NCI-H1417 (cell line): ENCODE measurements at places on chromosomes 7 and 10.
A peak's percentile ranks its signal among the peaks of the same experiment; 100 is the strongest.

- DNase-seq = no peak
Measured at GRCh38 chr7:119397156-119397555, 875.8 kb upstream of the KCND2 start.

DNA sequence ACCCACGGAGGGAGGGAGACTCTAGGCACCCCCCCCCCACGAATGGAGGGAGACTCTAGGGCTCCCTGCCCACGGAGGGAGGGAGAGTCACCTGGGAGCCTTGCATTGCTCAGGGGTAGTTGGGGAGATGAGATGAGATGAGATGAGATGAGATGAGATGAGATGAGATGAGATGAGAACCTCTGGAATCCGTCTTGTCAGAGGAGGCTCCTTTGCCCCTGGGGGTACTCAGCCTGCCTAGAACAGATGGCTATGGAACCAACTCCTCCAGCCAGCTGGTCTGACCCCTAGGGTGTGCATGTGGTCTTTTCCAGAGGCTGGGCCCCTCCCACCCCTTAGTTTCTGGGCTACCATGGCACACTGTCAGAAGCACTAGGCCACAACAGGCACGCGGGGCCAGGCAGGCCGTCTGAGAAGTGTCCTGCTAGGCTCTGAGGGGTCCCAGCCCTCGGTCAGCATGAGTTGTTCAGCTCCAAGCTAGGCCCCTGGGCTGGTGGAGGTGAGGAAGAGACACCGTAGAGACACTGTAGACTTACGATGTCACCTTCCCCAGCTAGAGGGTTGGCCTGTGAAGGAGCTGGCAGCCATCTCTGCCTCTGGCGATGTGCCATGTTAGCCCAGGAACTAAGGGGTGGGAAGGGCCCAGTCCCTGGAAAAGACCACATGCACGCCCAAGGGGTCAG, 8.8 kb downstream of the TSPAN15 start:
- DNase-seq = no peak

GRCh38 chr7:121313793-121314676, 14.8 kb upstream of the WNT16 start:
- peak; percentile 79 for DNase-seq

GRCh38 chr10:61588770-61589211, 73.9 kb upstream of the CABCOCO1 start:
- no peak for DNase-seq

DNA sequence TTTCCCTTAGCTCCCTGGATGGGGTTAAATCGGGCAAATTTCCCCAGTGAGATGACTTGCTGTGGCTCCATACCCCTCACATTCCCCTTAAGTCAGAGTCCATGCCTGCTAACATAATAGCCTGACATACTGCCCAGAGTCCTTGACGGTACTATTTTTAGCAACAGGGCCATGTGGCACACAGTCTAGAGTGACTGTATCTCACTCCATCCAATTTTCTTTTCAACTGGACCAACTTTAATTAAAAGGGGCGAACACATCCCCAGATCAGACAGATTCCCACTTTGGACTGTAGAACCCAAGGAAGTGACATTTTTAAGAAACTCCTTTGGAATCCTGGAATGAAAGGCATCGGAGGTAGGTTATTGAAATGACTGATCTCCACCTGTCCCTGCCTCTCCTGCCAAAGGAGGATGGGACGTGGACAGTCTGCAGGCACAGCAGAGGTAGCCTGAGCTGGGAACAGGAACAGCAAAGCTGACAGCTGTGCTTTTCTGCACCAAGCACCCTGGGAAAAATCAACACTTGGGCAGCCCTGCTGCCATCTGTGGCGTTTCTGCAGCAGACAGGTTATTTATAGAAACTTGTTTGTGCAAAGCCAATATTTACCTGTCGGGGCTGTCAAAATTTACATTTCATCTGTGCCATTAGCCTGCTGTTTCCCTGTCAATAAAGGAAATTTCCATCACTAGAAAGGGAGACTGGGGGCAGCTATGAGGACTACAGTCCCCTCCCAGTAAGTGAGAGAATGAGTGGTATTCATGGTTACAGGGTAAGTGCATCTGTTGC, 221.5 kb upstream of the AOAH start:
- DNase-seq = peak; percentile 88

DNA sequence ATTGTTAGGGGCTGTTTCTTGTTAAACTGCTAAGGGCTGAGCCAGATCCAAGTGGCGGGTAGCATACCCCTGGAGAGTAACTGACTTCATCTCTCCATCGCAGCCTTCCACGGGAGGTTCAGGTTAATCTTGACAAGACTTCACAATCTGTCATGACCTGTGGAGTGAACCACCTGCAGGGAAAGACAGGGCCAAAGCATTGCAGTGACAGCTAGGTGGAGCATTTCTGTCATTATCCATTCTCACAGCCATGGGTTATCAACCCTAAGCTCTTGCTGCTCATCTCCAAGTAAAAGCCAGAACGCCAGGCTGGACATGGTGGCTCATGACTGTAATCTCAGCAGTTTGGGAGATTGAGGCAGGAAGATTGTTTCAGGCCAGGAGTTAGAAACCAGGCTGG, 17.2 kb downstream of the ABCC2 start:
- no peak for DNase-seq

- DNase-seq = peak; percentile 72
Measured at GRCh38 chr7:73606801-73607691, 17.3 kb downstream of the MLXIPL start.

GRCh38 chr10:7094781-7095180, 316.1 kb downstream of the SFMBT2 start:
- no peak for DNase-seq

DNA sequence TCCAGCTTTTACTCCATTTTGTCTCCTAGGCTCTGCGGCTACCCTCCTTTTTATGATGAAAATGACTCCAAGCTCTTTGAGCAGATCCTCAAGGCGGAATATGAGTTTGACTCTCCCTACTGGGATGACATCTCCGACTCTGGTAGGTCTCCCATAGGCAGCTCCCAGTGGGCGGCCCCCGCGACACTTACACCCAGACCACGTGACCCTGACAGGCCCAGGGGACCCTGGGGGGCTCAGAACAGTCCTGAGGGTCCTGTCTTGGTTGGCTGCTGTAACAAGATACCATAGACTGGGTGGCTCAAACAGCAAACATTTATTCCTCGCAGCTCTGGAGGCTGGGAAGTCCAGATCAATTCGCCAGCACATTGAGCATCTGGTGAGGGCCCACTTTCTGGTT, 187.3 kb downstream of the CCDC3 start:
- DNase-seq = no peak

GRCh38 chr10:70751356-70751755, 33.8 kb downstream of the TBATA start:
- DNase-seq = no peak

DNA sequence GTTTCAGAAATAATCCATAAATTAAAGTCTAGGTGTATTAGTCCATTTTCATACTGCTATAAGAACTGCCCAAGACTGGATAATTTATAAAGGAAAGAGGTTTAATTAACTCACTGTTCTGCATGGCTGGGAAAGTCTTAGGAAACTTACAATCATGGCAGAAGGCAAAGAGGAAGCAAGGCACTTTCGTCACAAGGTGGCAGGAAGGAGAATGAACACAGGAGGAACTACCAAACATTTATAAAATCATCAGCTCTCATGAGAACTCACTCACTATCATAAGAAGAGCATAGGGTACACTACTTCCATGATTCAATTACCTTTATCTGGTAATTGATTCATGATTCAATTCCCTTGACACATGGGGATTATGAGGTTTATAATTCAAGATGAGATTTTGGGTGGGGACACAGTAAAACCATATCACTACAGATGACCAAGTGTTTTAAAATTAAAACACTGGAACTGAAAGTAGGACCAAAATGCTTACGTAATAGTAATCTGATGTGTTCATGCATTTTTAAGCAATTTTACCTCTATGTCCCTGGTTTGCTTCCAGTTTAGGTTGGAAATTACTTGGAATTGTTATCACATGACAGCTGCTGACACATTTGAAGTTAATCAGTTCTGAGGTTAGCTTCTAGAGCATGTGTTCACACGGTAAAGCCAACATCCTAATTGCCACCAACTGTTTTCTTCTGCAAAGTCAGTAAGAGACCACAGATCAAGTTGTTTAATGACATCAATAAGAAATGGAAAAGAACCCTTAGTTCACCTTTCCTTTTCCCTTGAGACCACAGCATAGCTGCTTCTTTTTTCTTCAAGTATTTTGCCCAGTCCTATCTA, 48.4 kb upstream of the SEMA3C start:
- no peak for DNase-seq

DNA sequence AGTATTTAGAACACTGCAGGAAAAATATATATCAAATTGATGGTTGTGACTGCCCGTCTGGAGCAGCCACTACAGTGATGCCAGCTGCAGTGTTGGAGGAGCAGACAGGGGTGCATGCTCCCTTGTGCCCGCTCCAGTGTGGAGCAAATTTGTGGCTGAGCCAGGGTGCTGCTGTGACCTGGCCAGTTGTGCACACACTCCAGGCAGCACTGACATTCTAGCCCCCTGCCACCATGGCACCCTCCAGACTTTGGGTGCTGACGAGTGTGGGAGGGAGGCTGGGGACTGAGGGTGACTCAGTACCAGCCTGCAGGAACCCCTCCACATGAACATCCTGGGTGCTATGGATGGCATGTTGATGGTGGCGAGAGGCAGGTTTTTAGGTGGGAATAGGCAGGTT, 160.0 kb upstream of the PCDH15 start:
- no peak for DNase-seq

DNA sequence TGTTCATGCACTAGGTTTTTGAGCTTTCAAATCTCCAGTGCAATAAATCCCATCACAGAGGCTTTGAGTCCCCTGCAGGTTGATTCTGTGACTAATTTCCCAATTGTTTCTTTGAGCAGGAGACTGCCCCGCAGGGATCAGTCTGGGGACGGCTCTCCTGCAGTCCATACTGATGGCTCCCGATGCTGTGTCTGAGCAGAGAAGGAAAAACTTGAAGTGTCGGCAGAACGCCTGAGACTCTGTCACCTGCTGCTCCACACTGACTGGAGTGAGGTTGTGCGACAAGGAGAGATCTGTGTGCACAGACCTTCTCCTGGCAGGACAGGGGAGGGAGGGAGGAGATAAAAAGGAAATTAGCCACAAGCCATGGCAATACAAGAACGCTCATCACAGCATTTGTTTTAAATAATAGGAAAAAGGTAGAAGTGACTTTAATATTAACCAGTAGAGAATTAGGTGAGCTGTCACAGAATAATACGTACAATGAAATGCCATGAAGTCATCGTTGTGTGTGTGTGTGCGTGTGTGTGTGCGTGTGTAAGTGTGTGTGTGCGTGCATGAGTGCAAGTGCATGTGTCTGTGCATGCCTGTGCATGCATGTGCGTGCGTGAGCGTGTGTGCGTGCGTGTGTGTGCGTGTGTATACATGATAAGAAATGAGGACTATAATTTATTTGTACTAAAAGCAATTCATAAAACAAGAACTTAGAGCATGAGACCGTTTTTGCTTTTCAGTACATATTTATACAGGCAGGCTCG, 38.2 kb downstream of the HTR5A start:
- DNase-seq = peak; percentile 39

DNA sequence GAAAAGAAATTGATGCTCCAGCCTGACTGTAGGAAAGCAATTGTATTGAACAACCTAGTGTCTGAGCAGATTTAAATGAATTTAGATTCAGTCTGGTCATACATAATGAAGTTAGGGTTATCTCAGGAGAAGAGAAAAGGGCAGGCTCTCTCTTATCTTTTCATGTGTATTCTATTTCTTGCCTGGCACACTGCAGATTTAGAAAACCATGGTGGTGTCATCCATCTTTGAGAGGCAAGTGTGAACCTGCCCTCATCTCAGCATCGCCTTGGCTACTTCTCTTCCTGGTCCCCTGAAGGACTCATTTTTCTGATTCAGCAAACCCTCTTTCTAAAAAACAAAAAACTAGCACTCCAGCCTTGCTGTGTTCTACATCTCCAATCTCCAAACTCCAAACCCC, 137.7 kb downstream of the LRRC4 start:
- no peak for DNase-seq

- no peak for DNase-seq
Measured at GRCh38 chr7:24737281-24737680, 20.0 kb downstream of the GSDME start.

DNA sequence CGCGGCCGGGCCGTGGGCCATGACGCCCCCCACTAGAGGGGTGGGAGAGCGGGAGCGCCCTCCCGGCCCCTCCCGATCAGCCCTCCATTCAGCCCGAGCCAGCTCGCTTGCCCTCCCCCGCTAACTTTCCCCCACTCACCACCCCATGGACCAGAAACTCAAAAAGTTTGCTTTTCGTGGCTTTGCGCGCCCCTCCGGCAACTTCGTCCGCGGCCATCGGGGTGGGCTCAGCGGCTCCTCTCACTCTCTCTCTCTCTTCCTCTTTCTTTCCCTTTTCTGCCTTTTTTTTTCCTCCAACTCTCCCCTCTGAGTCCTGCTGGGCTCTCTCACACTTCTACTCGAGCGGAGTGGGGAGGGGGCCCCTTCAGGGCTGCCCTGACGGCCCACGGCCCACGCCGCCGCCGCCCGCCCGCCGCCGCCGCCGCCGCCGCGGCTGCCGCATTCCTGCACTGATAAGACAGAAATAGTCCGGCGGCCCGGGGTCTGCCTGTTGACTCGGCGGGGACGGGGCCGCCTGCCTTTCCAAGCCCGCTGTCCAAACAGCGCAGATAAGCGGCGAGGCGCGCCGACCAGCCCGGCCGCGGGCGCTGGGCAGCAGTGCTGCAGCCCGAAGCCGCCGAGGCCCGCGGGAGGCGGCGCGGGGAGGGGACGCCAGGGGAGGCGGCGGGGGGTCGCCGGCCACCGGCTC, at the start of gene SMARCD3:
Gene SMARCD3, minus strand, starts transcription at position 349 of the 688 bp plus-strand sequence. Its CDS starts 132 bp downstream, at position 217.
- DNase-seq = peak; percentile 69

GRCh38 chr7:152369518-152369917, 66.3 kb downstream of the KMT2C start:
- DNase-seq = no peak

DNA sequence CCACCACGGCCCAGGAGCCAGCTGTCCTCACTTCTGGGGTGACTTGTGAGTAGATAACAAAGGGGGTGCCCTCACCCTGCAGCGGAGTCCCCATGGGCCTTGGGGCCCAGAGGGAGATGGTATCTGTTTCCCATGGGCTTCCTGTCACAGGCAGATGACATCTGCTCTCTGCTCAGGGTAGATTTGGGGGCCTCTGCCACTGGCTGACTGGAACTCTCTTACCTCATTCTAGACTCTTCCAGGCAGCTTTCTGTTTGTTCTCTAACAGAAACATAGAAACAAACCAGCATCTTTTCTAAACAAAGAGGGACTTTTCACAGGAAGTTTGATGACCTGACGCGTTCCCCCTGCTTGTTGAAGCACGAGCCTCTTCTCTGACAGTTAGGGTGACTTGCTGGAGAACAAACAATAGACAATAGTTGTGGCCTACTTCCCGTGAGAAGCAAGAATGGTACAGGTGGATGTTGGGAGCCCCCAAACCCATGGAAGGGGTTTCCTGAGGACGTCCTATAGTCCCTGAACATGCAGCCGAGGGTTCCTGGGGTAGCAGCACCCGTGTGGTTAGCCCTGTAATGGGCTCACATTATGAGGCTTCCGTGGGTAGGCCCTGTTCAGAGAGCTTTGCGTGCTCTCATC, 61.6 kb downstream of the GRK5 start:
- no peak for DNase-seq

GRCh38 chr7:64266341-64266919, 38.2 kb downstream of the ZNF679 start:
- DNase-seq = no peak
